Stimulated activated CD8-positive, alpha-beta memory T cell treated with anti-CD3 and anti-CD28 coated beads, Interleukin-4, amount 100 ng/mL, for 48 hours (primary cell): ENCODE measurements at places on chromosomes 11 and 22.

DNA sequence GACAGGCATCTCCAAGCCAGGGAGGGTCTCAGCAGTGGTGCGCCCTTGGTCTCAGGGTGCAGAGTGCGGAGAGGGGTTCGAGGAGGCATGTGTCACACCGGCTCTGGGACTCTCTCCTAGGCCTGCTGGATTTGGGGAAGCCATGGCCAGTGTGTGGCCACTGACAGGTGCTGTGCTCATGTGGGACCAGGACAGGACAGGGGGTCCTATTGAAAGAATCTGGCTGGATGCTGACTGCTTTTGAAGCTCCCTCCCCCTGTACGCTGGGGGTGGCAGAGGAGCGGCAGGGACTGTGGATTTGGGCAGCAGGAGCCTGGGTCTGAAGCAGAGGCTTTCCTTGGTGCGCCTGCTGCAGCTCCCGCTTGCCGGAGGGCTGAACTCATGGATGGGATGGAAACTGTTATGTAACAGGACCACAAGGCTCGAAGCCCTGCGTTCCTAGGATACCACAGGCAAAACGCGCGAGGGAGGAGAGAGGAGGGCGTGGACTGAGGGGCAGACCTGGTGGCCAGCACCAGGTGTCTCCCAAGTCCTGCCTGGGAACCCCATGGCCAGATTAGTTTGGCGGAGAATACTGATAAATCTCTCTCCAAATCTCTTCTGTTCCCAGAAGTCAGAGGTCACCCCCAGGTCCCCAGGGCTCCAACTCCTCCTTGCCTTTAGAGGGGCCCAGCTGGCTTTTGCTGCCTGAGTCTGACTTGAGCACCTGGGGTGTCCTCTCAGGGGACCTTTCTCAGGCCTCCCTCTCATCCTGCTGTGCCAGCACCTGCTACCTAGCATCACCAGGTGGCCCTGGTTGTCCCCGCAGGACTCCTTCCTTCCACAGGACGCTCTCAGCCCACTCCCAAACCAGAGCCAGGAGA is 13.8 kb upstream of the TEF start:
- no peak for DNase-seq

DNA sequence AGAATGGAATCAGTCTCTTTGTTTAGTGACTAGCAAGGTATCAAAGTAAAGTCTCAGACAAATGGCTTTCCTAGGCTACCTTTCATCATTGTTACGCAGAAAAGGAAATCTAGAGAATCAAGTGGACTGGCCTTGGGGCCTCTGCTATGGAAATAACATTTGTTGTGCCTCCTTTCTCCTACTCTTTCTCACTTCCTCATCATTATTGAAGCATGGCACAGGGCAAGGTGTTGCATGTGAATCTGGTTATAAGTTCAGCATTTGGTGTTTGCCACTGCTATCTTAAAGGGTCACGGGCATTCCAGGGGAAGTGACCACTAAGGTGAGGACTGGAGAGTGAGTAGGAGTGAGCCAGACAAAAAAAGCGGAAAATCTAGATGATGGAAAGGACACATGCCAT is 54.9 kb downstream of the GLYATL1 start:
- DNase-seq: no peak

DNA sequence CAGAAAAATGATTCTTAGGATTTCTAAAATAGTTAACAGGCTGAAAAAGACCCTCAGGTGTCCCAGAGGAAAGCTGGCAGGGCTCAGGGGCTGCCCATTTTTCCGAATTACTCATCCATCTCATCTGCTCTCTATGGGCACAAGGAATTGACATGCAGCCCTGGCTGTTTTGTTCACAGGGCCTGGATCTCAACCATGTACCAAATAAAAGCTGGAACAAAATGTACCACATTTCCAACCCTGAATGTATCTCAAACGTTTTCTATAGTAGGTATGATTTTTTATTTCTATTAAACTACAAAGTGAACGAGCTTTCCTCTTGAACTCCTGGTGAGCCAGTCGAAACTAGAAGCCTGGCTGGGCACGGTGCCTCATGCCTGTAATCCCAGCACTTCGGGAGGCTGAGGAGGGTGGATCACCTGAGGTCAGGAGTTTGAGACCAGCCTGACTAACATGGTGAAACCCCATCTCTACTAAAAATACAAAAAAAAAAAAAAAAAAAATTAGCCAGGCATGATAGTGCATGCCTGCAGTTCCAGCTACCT is 43.8 kb upstream of the RASD2 start:
- DNase-seq: no peak

- DNase-seq: no peak
Measured at GRCh38 chr22:45230026-45230721, 10.5 kb downstream of the KIAA0930 start.

DNA sequence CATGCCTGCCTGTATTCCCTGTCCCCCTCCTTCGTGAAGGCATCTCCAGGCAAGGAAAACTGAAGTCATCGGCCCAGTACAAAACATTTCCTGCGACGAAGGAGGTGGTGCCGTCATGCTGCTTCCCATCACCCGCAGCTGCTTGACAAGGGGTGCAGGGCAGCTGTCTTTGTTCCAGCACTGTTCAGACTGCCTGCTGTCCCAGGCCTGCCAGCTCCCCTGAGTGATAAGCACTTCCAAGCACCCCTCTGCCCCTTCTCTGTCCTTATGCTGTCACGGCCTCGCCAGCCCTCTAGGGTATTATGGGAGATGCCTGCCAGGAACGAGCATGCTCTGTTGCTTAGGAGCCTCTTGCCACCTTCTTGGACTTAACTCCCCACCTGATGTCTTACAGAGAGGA is 37.1 kb upstream of the BSX start:
- DNase-seq: no peak
